ENCODE measurements at places on chromosomes 2 and 18.

GRCh38 chr18:8769509-8770095 is 64.2 kb downstream of the MTCL1 start:
- DNase-seq = no peak

GRCh38 chr2:234555616-234556249 is 58.9 kb upstream of the ARL4C start:
- DNase-seq = no peak

DNA sequence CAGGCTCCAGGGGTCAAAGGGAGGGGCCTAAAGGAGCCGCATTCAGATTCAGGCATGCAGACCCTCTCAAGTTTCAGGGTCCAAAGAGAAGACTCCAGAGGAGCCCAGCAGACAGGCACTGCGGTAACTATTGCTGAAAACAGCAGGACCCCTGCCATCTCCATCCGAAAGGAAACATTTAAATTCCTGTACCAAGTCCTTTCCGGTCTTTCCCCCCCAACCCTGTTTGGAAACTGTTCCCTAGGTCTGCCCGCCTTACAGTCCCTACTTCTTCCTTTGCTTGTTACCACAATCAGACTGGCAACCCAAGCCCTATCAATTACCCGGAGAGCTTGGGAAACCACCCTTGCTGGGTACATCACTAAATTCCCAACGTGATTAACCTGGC is 82.0 kb downstream of the DNMT3A start:
- no peak for DNase-seq

DNA sequence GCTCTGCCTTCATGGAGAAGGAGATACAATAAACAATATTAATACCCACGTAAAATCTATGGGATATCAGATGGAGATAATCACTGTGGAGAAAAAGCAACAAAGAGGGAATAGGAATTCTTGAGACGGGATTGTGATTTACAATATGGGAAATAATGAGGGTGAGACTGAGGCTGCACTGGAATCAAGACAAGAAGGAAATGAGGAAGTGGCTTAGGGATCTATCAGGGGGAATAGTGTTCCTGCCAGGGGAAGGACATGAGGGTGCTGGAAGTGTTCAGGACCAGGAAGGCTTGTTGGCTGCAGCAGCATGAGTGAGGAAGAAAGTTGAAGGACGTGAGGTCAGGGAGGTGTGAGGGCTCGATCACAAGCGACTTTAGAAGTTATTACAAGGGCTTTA is 182.4 kb downstream of the DYSF start:
- DNase-seq = no peak

DNA sequence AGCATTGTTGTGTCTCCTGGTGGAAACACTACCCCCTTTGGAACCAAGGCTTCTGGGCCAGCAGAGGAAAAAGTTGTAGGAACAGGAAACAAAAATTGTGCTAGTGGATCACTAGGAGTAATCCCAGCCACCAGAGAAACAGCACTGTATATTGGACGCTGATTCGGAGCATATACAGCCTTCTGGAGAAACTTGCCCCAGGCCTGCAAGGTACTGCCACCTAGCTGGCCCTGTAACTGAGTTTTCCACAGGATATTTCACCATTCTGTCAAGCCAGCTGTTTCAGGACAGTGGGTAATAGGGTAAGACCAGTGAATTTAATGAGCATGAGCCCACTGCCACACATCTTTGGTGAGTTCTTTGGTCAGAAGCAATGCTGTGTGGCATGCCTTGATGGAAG is 25.1 kb upstream of the EMILIN2 start:
- DNase-seq = no peak

- DNase-seq = no peak
Measured at GRCh38 chr2:114218383-114218782, 224.1 kb upstream of the DPP10 start.

GRCh38 chr2:172462849-172463381 is 35.5 kb downstream of the ITGA6 start:
- no peak for DNase-seq

Measured in stimulated activated CD4-positive, alpha-beta T cell treated with anti-CD3 and anti-CD28 coated beads, TNF-alpha, amount 100 ng/mL, for 4 hours (primary cell).